Activated CD4-positive, CD25-positive, alpha-beta regulatory T cell treated with anti-CD3 and anti-CD28 coated beads, Interleukin-2, amount 50 U/mL, for 72 hours (primary cell): ENCODE measurements at places on chromosomes 11 and 22.

DNA sequence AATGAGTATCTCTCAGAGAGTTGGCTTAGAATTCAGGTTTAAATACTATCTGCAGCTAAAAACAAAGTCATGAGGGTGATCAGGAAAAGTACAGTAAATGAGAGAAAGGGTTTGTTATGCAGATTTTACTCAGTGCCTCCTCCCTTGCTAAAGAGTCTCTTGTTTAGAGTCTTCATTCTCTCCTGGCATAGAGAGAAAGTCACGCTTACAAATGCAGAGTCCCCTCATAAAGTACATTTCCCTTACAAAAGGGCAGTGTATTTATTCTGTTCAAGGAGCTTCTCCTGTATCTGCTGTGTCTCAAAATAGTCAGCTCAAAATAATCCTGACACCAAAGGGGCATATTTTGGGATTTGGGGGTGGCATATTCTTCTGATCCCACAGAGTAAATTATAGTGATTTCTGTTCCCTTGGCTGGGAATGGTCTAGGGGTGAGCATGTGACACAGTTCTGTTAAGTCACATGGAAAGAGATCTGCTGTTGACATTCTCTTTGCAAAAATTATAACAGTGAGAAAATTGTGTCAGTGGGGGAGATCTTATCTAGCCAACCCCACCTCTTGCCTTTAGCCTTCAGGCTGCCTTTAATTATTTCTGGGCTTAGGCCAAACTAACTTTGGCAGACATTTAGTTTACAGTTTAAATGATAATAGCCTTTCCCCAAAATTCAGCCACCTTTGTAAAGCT, 102.9 kb downstream of the MTNR1B start:
- DNase-seq = no peak

DNA sequence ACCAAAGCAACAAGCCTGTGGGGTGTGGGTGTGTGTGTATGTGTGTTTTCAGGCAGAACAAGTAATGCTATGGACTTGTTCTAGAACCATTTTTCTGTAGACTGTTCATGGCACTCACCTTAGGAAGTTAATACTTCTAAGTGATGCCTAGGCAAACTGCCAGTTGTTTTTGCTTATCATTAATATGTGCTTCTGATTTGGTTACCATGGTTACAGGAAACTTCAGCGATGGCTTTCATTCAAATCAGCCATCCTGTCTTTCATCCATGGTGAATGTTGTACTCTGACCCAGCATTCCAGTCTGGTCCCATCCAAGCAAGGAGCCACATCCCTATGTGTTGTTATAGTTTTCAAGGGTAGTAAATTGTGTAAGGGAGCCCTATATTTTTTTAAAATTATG, 49.8 kb upstream of the ARHGAP20 start:
- no peak for DNase-seq

GRCh38 chr11:86553265-86553664, 119.2 kb downstream of the ME3 start:
- DNase-seq = no peak

GRCh38 chr11:2673871-2674471, 25.8 kb downstream of the KCNQ1OT1 start:
- DNase-seq = no peak

DNA sequence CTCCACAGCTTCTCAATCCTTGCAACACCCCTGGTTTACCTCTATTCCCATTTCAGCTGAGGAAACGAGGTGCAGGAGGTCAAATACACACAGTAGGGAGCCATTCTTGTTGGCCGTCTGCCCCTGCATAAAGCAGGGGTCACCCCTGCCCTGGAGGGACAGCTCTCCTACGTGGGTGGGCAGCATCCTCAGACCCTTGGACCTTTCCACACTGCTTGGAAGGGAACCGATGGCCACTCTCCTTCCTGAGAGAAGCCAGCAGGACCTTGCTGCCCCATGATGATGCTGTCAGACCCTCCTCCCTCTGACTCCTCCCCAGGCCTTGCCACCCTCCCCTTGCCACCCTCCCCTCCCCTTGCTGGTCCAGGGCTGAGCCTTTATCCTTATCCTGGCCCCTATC, 121.1 kb upstream of the SYT13 start:
- no peak for DNase-seq

DNA sequence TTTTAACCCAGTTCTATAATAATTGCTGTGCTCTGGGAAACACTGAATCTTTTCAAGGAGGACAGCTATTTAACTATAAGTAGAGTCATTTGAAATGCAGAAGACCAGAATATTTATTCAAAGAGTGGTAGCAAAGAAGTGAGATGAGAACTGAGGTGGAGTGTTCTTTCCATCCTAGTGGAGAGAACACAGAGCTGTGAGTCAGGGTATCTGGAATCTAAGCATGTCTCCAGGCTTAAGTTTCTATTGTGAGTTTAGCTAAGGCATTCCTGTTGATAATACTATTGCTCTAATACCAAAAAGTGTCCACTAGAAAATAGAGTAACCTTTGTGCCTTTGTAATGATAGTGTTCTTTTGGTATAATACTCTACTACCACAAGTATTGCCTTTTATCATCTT, 32.4 kb downstream of the JAM3 start:
- no peak for DNase-seq

DNA sequence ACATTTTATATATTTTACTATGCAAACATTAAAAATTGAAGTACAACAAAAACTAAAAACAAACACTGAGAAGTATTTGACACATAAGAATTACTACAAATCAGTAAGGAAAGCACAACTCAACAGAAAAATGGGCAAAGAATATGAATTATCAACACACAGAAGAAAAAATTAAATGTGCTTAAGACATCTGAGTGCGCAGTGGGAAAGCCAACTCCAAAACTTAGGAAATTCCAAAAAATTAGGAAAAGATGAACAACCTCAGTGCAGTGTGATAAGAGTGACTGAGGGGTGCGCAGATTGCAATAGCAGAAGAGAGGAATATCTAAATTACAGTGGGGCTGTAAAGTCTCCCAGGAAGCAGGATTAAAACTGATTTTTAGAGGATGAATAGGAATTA, 1.9 kb upstream of the TMEM41B start:
- DNase-seq = no peak
